ENCODE measurements at places on chromosomes 4 and X.
A peak's percentile ranks its signal among the peaks of the same experiment; 100 is the strongest.

GRCh38 chrX:138704101-138704500 lies 7.4 kb downstream of the FGF13 start:
- no peak for DNase-seq

GRCh38 chr4:13483136-13483767 lies 888 bp downstream of the RAB28 start:
- peak; percentile 14 for DNase-seq

DNA sequence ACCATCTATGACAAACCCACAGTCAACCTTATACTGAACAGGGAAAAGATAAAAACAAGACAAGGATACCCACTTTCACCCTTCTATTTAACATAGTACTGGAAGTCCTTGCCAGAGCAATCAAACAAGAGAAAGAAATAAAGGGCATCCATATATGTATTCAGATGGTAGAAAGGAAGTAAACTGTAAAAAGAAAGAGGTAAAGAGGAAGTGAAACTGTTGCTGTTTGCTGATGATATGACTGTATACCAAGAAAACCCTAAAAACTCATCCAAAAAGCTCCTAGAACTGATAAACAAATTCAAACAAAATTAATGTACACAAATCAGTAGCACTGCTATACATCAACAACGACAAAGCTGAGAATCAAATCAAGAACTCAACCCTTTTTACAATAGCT lies 538.7 kb upstream of the PABPC4L start:
- DNase-seq = no peak

- no peak for DNase-seq
Measured at GRCh38 chrX:86149119-86149518, 868 bp downstream of the DACH2 start.

- no peak for DNase-seq
Measured at GRCh38 chr4:627347-628125, 2.2 kb downstream of the PDE6B start.

DNA sequence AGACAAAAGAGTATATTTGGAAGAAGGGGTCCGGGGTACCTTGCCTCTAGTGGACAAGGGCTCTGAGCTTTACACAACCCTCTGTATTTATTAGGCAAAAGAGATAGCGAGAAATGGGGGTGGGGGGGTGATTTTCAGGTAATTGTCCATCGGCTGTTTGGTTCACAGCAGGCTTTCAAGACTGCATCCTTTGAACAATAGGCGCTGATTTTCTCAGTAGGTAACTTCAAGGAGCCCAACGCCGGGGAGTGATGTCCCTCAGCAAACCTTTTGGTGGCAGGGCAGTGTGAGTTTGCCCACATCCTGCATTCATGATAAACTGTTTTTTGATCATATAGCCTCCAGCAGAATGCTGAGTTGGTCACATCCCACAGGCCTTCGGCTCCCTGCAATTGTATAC lies 61.6 kb downstream of the KDM5C start:
- DNase-seq = no peak

DNA sequence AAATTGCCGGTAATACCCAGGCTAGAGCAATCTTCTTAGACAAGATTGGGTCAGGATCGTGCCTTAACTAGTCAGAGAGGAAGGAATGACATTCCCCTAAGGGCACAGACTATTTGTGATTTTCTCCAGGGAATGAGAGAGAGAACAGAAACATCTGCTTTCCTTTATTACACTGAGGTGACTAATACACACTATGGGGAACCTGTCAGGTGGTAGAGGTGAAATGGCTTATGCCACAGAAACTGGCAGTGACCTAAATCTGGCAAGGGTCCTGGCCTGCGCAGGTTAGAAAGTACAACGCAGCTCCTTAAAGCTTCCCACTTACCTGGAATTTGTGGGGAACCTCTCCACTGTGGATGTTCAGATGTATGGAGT lies 16.6 kb upstream of the HPGD start:
- no peak for DNase-seq

GRCh38 chrX:122047261-122047660 lies 999.9 kb downstream of the GLUD2 start:
- DNase-seq = no peak

GRCh38 chr4:133147286-133147821 lies 1.7 kb upstream of the PCDH10 start:
- no peak for DNase-seq

GRCh38 chr4:143046906-143047305 lies 137.8 kb upstream of the USP38 start:
- DNase-seq = no peak

DNA sequence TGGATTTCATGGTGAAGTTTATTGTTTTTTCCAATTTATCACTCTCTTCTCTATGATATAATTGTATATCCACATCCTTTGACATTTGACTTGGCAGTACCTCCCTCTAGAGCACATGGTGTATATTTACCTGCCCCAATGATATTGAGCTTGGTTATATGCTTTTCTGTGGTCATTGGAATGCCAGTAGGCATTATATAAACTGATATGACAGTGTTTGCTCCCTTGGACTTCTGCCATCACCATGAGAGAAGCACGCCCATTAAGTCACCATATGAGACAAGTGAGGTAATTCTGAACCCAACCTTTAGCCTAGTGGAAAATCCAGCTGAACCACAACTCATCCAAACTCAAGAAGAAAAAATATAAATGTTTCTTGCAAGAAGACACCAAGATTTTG lies 2761.5 kb downstream of the ARAP2 start:
- no peak for DNase-seq

DNA sequence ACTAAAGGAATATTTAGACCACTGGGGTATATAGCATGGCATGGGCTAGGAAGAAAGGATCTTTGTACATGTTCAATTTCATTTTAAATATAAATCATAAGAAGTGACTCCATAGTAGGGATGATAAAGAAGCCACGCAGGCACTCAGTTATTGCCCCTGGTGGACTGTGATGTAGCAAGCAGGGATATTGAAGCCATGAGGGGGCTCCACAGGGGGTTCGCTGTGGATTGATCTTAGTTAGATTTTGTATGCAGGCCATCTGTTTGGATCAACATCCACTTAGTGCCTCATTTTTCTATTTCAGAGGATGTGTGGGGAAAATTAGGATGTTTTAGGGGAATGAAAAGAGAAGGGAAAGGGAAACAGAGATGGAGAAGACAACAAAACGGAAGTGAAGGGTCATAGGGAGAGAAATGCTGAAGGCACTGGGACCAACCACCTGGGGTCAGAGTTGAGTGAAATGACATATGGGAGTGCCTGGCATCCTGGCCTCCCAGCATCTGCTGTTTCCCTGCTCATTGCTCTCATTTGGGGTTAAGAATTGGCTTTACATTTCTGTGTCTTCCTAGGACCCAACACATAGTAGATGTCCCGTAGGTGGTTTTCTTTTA lies 11.2 kb upstream of the FREM3 start:
- no peak for DNase-seq

DNA sequence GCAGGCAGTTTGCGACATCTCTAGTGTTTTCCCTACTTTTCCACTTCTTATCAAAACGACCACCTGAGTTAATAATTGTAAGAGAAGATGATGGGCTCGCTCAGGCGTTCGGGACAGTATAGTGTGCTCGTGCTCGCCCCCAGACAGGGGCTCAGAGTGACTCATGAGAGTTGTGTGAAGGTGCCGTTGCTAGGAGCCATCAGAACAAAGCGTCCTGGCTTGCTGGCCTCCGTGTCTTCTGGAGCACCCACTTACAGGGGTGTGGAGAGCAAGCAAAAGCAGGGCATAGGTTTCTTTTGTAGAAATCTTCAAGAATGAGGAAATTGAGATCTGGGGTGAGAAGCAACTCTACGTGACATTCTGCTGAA lies 73.0 kb upstream of the ADGRG2 start:
- no peak for DNase-seq

DNA sequence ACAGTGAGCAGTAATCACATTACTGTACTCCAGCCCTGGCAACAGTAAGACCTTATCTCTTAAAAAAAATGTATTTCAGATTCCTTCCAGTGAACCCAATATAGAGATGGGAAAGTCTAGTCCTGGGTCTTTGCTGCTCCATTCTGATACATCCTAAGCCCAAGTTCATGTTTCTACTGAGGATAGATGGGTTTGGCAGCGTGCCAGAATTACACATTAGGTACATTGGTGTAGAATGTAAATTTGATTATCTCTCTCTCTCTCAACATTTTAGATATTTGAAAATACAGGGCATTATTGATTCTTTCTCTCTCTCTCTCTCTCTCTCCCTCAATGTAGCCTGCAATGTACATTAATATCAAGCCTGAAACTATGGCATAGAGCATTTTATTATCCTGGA lies 43.5 kb upstream of the ZNF330 start:
- no peak for DNase-seq

- DNase-seq = no peak
Measured at GRCh38 chr4:111793433-111794091, 351.7 kb upstream of the FAM241A start.

GRCh38 chrX:24528605-24529004 lies 63.5 kb downstream of the PDK3 start:
- DNase-seq = no peak

DNA sequence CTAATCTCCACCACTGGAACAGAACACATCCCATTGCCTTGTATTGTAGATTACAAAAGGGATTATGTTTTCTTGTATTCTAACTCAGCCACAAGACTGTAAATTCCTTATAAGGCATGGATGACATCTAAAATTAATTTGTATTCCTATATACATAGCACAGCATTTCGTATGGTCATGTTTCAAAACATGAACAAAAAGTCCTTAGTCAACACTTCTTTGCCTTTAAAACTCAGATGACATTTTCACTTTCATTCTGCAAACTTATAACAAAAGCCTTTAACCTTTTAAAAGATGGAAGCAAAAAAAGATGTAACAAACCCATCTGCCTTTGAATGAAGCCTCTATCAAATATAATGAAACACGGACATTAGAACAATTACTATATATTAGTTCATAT lies 181.3 kb downstream of the IQCM start:
- DNase-seq = no peak

GRCh38 chrX:17736478-17736855 lies 826 bp upstream of the SCML1 start:
- DNase-seq = no peak

GRCh38 chrX:136936183-136936549 lies 55.6 kb upstream of the RBMX start:
- no peak for DNase-seq

- no peak for DNase-seq
Measured at GRCh38 chr4:55610381-55610780, 18.3 kb upstream of the PDCL2 start.

DNA sequence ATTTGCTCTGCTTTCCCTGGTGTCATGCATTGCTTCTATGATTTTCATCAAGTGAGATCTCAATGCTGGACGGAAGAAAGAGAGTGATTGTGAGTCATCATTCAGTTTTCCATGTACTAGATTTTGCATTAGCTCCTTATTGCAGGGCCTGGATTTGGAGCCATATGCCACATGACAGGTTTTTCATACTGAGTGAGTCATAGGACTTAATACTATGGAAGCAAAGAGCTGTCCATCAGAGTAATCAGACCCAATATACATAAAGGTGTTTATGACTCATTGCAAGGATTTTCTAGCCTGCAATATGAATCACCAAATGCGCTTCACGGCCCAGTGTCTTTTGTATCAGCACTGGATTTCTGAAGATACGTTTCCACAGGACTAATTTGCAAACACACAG lies 11.2 kb upstream of the TFDP3 start:
- no peak for DNase-seq

DNA sequence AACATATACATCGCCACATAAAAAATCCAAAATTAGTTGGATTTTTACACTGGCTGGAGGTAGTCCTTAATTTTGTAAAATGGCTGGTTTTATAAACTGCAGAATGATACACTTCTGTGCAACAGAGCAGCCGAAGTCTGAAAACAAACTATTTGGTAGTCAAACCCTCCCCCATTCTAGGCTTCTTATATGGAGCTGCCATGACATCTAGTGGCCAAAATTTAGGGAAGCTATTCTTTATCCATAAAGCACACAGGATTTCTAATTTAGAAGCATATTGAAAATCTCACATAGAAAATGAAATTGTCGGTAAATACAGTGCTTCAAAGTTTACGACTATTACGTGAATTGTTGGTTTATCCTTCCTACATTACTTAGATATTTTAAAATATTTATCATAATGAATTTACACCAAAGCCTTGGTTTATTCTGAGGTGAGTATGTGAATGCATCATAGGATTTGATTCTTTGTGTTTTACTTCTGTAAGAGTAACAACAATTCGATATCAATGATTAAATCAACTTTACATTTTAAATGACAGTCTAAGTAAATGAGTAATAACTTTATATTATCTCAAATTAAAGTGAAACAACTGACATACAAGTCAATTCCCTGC lies 113.4 kb upstream of the FAM241A start:
- peak; percentile 21 for DNase-seq

DNA sequence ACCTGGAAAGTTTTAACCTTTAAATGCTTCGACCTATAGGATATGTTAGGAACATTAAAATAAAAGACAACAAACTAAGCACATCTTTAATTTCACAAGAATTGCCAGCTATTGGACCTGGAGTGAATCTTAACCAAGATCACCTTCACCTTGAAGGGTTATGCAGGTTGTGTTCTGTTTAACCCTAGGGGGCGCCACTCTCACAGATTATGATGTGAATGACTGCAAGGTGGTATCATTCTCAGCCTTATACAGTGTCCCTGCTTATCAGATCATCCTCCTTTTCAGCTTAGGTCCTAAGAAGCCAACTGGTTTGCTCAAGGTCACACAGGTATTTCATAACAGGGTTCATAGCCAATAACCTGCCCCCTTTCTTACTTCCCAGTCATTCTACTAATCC lies 23.5 kb downstream of the INTS6L start:
- DNase-seq = no peak

GRCh38 chr4:13920901-13921300 lies 293.4 kb upstream of the BOD1L1 start:
- DNase-seq = no peak

GRCh38 chrX:46665232-46666152 lies 91.9 kb downstream of the CHST7 start:
- no peak for DNase-seq

DNA sequence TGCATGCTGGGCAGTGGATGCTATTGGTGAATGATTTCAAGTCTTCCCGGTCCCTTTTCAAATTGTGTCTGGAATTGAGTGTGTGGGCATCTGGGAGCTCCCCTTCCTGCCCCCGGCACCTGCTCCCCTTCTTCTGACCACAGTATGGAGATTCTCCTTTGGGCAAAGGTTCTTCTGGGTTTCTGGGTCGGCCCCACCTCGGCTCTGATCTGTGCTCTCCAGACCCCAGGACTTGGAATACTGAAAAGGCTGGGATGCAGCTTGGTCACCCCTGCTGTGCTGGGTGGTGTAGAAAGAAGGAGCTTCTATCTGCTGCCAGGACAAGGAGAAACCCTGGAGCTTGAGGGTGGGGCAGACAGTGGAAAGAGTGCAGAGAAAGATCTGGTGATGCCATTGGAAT lies 78.8 kb downstream of the WFS1 start:
- no peak for DNase-seq

GRCh38 chr4:143148521-143148920 lies 36.2 kb upstream of the USP38 start:
- no peak for DNase-seq
